ENCODE measurements at places on chromosomes 2 and 18.
A peak's percentile ranks its signal among the peaks of the same experiment; 100 is the strongest.

DNA sequence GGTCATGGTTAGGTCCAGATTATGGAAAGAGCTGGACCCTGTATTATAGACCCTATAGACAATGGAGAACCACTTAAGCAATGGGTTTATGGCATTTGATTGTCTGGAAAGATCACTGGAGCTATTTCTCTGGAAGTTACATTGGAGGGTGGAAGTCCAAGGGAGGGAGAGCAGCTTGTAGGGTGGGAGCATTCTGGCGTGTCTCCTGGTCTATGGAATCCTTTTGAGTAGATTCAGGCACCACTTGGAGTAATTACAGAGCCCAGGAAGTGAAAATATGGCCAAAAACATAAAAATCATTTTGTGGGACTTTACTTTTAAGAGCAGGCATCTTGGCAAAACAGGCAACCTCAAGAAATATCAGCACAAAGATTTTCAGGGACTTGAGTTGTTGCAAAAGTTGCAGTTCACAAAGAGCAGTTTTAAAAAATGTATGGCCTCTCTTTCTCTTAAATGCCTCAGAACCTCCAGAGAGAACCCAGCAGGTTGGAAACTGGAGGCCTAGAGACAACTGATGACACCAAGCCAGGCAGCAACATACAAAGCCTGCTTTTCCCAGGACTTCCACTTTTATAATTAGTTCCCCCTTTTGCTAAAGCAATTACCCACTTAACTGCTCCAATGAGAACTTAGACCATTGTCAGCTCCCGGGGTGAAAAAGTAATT is 331.0 kb downstream of the MYCN start:
- DNase-seq = peak; percentile 30

- no peak for DNase-seq
Observed at GRCh38 chr2:45496869-45497268, 114.2 kb downstream of the SRBD1 start.

DNA sequence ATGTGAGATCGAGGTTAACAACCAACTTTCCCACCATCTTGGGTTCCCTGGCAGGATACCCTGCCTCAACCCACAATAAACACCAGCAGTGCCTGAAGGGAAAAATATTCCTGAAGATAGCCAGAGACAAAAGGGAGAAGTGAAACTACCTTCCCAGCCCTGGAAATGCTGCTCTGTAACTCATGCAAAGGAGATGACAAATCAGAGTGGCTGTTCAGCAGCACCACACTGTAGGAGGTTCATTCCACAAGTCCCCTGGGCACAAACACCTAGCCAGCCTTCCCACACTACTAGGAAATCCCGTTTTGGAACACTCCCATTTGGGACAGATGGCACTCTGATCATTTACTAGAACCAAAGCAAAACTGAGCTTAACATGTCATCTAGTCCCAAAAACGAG is 190.7 kb upstream of the RBBP8 start:
- no peak for DNase-seq

DNA sequence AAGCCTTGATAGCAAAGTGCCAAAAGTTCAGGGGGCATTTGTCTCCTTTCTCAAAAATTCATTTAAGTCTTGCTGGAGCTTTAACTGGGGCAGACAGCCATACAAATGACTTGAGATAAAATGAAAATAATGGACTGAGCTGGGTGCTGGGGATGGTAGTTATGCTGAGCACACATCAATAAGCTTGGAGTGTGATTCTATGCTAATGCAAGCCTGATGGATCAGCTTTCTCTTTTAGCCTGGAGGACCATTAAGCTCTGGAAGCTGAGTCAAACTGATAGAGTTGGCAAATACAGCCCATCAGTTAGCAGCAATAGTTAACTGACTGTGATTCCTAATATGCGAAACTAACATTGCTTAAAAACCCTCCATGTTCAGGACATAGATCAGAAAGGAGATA is 98.0 kb downstream of the CAMKMT start:
- no peak for DNase-seq

DNA sequence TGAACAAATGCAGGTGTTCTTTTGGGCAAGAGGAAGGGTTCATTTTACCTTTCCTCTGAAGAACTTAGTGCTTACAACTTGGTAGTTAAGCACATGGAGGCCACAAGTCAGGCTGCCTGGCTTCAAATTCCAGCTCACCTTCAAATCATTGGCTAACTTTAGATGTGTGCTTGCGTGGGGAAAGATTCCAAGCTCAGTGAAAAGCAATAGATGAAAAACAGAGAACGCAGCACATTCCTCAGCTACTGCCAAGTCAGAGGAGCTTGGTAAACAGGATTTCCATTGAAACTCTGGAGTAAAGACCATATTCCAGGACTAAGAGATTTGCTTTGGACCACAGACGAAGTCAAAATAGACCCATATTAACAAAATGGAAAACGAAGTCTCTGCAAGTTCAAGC is 96.3 kb upstream of the ASB18 start:
- DNase-seq = no peak

GRCh38 chr2:240293557-240294461 is 141.7 kb upstream of the GPC1 start:
- DNase-seq = no peak

All from KBM-7 (cell line).